Effector memory CD4-positive, alpha-beta T cell (primary cell): ENCODE measurements at places on chromosomes 4 and X.
A peak's percentile ranks its signal among the peaks of the same experiment; 100 is the strongest.

- H3K4me3 ChIP-seq: no peak overlapping the region
- H3K36me3 ChIP-seq: no peaks in the 10 kb centered on the region
- H3K27me3 ChIP-seq: no peaks in the 10 kb centered on the region
- H3K27ac ChIP-seq: no peak overlapping the region
- H3K4me1 ChIP-seq: no peaks in the 10 kb centered on the region
Observed at GRCh38 chr4:51995647-51996220, 24.4 kb downstream of the LRRC66 start.

- no peaks in the 10 kb centered on the region for H3K4me1 ChIP-seq
- no peak for DNase-seq
- no peaks in the 10 kb centered on the region for H3K36me3 ChIP-seq
- no peaks in the 10 kb centered on the region for H3K27me3 ChIP-seq
- no peak overlapping the region for H3K27ac ChIP-seq
- no peak overlapping the region for H3K4me3 ChIP-seq
Observed at GRCh38 chrX:32896088-32896487, 315.3 kb downstream of the DMD start.

DNA sequence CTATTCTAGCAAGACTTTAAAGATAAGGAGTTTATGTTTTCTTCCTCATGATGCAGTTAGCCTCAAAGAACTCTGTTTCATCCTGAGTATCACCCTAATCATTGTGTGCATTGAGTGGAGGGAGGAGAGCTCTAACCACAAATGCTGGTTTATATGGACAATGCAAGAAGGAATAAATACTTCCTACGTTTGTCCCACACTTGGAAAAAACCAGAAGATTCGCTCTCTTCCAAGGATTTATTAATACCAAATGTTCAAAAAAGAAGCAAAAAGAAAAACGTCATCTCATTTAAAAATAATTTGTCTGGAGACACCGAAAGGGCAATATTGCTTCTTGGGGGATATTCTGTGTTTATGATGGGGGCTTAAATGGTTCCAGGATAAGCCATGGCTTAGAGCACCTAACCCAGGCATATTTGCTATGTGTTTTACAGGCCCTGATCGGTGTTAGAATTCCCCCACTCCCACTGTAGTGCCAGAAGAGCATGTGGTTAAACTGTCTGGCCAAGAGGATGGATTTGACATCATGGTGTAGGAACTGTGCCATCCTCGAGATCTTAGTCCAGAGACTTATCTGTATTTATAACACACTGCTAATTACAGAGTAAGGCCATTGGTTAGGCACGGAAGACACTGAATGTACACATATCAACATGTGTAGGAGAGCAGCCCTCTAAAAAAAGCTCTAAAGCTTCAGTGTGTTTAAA, 227.2 kb downstream of the ANK2 start:
- H3K4me3 ChIP-seq: no peak overlapping the region
- no peaks in the 10 kb centered on the region for H3K4me1 ChIP-seq
- no peaks in the 10 kb centered on the region for H3K27me3 ChIP-seq
- H3K27ac ChIP-seq: no peak overlapping the region
- no peak for DNase-seq

DNA sequence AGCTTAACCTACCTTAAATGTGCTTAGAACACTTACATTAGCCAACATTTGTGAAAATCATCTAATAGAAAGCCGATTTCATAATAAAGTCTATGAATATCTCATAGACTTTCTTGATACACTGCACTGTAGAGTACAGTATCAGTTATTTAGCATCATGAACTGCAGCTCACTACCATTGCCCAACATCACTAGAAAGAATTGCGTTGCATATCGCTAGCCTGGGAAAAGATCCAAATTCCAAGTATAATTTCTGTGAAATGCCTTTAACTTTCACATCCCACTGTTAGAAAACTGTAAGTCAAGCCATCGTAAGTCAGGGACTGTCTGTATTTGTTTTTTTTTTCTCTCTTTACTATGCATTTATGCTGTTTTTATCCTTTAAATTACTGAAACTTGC, 918.6 kb upstream of the PABPC4L start:
- no peak overlapping the region for H3K4me3 ChIP-seq
- no peak overlapping the region for H3K27ac ChIP-seq
- no peaks in the 10 kb centered on the region for H3K36me3 ChIP-seq
- no peaks in the 10 kb centered on the region for H3K4me1 ChIP-seq
- no peaks in the 10 kb centered on the region for H3K27me3 ChIP-seq

GRCh38 chr4:87045659-87046058, 110.8 kb downstream of the AFF1 start:
- H3K36me3 ChIP-seq: peaks cover 10% of the 10 kb centered on the region
- no peaks in the 10 kb centered on the region for H3K4me1 ChIP-seq
- H3K4me3 ChIP-seq: no peak overlapping the region

- H3K4me1 ChIP-seq: peaks cover 3% of the 10 kb centered on the region
- H3K27me3 ChIP-seq: no peaks in the 10 kb centered on the region
- no peak overlapping the region for H3K4me3 ChIP-seq
- DNase-seq: no peak
- no peaks in the 10 kb centered on the region for H3K36me3 ChIP-seq
Observed at GRCh38 chr4:98620087-98620784, 38.2 kb downstream of the TSPAN5 start.

DNA sequence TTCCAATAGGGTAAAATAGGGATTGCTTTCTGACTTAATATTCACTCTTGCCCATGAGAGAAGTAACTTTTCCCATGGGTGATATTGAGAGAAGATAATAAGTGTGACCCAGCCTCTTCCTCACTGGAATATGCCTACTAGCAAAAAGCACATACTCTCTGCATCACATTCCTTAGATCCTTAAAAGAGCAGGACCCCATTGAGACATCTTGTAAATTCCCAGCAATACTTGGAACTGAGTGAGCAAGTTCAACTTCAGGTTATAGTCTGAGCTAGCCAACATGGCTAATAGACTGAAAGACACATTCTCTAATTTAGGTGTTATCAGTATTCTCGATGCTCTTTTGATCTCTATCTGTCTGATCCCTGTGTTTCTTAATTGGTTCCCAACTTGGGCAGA, 1372.3 kb downstream of the STIM2 start:
- H3K36me3 ChIP-seq: no peaks in the 10 kb centered on the region
- H3K4me1 ChIP-seq: no peaks in the 10 kb centered on the region
- no peak overlapping the region for H3K27ac ChIP-seq
- DNase-seq: no peak
- no peaks in the 10 kb centered on the region for H3K27me3 ChIP-seq

- DNase-seq: no peak
- peaks cover 12% of the 10 kb centered on the region for H3K4me1 ChIP-seq
- peak overlapping the region; percentile 86 for H3K27ac ChIP-seq
Observed at GRCh38 chr4:140374130-140374477, 658 bp downstream of the SCOC start.

- H3K4me1 ChIP-seq: no peaks in the 10 kb centered on the region
- DNase-seq: no peak
- H3K27me3 ChIP-seq: no peaks in the 10 kb centered on the region
- no peak overlapping the region for H3K27ac ChIP-seq
- no peaks in the 10 kb centered on the region for H3K36me3 ChIP-seq
Observed at GRCh38 chr4:176588436-176588835, 204.3 kb downstream of the VEGFC start.
